DMS79 treated with DMSO at 0.1 percent for 48 hours (cell line): ENCODE measurements at places on chromosomes 5 and 9.

DNA sequence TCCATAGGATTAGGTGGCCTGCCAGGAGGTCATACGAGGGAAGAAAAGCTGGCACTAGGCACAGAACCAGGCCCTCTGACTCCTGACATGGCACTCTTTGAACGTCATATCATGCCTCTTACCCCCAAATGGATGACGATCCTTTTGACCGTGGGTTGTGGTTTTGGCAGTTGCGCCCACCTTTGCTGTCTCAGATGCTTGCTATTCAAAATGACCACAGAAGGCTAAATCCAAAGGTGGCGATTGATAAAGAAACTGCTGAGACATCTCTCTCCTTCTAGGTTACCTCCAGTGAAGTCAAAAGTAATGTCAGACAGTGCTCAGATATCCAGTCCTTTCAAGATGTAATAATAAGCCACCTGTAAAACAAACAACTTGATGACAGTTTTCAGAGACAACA, 385.0 kb downstream of the EFNA5 start:
- DNase-seq, result no peak

- no peak for DNase-seq
These were observed 300.8 kb downstream of the SEMA5A start for GRCh38 chr5:9245071-9245470.

- peak; percentile 62 for DNase-seq
These were observed 110.0 kb upstream of the LPCAT1 start for GRCh38 chr5:1633605-1634336.

DNA sequence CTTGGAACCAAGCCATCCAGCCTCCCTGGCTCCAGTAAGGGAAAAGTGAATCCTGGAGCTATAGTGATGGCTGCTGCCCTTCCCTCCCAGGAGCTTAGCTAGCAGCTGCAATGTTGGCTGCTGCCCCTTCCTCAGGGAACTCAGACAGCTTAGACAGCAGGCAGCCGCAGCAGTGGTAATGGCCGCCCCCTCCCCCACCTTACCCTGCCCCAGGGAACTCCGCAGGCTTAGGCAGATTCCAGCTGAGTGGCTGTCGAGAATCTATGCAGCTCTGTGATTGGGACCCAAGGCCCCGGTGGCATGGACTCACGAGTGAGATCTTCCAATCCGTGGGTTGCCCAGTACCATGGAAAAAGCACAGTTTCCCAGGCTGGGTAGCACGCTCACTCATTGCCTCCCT, 378.6 kb downstream of the NNT start:
- DNase-seq, result no peak

- DNase-seq, result no peak
These were observed 254.2 kb upstream of the TRPC7 start for GRCh38 chr5:136619556-136619955.

- DNase-seq, result no peak
These were observed 36.4 kb downstream of the GGTA1 start for GRCh38 chr9:121463026-121463807.

DNA sequence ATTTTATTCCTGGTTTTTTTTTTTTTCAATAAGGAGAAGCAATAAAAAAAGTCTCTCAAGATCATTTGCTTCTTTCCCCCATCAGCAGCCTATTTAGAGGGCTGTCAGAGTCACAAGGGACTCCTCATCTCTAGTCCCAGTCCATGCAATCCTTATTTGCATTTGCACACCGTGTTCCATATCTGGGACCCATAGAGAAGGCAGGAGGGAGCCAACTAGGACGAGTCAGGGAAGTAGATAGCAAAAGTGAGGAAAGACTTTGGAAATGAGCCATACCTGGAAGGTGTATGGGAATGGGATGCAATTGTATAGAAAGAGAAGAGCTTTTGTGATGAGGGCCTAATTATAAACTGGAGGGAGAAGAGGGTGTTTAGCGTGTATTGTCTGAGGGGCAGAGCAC, 160.0 kb downstream of the PIK3R1 start:
- DNase-seq, result peak; percentile 7

DNA sequence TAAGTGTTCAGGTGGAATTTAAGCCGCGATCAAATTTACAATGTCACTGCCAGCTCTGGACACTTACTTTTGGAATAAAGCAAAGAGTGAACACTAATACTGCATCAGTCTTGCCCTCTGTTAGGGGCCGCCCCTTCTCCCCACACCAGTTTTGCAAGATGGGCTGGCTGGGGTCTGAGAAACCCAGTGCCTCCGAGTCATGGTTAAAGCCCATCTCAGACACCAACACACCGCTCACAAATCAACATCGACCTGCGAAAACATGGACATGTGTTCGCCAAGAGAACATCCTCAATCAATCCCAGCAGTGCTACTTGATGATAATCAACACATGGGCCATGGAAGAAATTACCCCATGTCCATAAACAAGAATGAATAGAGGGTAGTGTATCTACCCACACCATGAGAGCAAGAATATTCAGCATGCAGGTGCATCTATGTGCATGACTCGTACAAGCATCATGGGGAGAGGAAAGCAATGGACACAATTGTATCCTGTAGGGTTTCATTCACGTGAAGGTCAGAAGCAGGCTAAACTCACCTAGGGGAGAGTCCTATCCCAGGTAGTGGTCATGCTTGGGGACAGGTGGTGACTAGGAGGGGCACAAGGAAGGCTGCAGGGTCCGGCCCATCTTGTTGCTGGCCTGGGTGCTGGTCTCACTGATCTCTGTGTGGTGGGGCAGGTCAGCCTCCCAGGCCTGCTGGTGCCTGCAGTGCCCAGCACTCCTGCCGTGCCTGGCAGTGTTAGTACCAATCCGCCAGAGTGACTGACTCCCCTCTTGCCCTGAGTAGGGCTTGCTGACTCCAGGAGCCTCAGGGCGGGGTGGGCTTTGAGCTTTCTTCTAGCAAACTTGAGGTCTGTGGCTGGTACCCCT, 5.0 kb downstream of the S1PR3 start:
- no peak for DNase-seq

- DNase-seq, result peak; percentile 92
These were observed 159.7 kb upstream of the VLDLR start for GRCh38 chr9:2461892-2462291.

DNA sequence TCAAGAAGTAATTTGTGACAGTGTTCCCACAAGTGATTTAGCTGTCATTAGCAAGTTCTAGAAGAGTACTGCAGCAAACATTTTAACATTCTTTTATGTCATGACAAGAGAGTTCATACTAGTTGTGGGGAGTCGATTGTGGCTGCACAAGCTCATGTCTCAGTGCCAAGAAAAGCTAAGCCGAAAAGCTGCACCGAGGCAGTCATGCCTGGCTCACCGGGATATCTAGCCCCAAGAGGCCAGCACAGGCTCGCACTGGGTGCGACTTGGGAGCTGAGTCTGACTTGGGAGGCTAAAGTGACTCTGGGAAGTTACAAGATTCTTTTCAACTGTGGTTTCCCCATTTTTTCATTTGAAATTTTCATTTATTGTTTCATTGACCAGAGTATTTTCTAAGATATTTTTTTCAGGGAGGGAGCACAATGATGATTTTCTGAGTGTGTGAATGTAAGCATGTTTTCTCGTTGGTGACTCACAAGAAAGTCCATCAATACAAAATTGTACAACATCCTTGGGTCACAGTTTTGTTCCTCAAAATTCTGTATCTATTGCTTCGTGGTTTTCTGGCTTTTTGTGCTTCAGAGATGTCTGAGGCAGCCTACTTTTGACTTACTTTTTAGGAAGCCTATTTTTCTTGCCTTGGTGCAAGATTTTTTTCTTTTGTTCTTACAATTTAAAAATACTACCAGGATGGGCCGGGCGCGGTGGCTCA, 18.7 kb downstream of the CAST start:
- DNase-seq, result no peak

DNA sequence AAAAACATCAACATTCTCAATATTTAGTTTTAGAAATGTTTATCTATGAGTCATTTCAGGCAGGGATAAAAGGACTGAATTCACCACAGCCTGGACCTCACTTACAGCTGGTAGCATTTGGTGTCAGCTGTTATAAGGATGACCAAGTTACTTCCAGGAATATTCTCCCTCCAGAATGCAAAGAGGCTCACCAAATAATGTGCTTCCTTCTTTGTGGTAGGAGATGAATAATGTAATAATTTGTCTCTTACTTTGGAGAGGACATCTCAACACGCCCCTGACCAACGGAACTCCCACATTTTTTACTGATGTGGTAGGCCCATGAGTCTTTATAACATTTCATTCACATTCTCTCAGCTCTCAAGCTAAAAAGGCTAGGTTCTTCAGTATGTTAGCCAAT, 825.9 kb upstream of the GRAMD2B start:
- DNase-seq, result no peak
